Lower leg skin (tissue), 4 donors: ENCODE measurements at places on chromosomes 3 and 15.

GRCh38 chr3:127469760-127470159 lies 120.8 kb downstream of the TPRA1 start:
- no peak for DNase-seq

GRCh38 chr3:11206316-11206715 lies 52.0 kb downstream of the HRH1 start:
- DNase-seq = peak; percentile 49

DNA sequence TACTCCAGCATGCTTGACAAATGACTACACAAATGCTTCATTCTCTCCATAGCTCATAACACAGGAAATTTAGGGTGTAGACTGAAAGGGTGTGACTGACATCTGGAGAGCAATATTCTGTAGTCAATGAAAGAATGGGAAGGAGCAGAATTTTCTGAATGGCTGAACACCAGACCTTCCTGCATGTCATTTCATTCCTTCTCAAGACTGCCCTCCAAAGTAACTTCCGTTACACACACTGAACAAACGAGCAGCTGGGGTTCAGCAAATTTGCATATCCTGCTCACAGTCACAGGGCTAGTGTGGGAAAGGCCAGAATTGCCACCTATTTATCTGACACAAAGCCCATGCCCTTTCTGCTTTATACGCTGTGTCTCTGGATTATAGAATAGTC lies 325.0 kb upstream of the CFAP20DC start:
- DNase-seq = no peak

GRCh38 chr3:107222907-107223306 lies 154.3 kb upstream of the CCDC54 start:
- no peak for DNase-seq

DNA sequence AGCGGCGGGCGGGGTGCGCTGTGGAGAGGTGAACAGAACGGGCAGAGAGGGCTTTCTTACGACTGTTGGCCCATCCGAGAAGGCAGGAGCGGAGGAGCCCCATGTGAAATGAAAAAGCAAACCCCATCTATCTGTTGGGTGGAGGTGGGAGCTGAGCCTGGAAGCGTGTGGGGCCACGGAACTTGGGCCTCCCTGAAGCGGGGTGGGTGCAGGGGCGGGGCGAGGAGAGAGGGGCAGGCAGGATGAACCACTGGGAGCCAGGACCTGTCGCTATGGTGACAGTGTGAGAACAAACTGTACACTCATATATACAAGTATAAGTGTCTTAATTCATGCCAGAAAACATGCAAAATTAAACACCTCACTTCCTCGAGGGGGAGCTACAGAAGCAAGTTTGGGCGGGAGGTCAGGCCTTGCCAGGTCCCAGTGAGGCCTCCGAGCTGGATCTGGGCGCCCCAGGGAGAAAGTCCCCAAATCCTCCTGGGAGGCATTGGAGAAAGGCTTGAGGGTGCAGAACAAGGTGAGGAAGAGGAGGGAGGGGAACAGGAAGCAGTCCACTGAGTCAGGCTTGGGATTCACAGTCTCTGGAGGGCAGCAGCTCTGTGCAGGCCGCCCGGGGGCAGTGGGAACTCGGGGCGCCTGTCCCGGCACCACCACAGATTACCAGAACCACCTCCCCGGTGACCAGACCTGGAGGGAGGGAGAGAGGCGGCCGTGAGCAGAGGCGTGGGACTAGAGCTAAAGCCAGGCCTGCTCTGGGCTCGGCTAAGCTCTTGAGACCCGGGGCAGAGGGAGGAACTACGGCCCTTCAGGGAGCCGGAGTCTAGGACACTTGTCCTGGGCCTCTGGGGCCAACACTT lies 34.8 kb downstream of the RBPMS2 start:
- no peak for DNase-seq
